Stimulated activated CD4-positive, alpha-beta T cell treated with anti-CD3 and anti-CD28 coated beads, Interleukin-1b, Interleukin-23, amount 100 ng/mL, for 48 hours (primary cell): ENCODE measurements at places on chromosomes 11 and 22.
A peak's percentile ranks its signal among the peaks of the same experiment; 100 is the strongest.

GRCh38 chr22:18042685-18043084 lies 18.3 kb upstream of the MICAL3 start:
- no peak for DNase-seq

DNA sequence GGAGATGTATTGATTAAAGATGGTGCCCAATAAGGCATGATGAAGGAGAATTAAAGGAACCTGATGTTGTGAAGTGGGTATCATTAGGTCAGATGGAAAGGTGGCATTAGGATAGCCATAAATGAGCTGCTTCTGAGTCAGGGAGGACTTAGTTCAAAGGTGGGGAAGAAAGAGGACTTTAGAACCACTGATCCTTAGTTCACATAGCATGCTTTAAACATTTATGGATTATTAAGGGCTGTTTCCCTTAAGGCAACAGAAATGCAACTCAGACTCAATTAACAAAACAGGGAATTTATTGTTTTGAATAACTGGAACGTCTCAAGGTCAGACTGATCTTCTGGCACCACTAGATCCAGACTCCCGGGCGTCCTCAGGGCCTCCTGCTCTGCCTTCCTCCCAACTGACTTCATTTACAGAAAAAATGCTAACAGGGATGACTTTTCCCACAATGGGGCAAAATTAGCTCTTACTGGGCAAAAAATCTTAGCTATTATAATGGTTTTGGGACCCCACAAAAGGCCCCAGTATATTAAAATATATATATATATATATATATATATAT lies 1526.0 kb downstream of the TBC1D22A start:
- DNase-seq: no peak

DNA sequence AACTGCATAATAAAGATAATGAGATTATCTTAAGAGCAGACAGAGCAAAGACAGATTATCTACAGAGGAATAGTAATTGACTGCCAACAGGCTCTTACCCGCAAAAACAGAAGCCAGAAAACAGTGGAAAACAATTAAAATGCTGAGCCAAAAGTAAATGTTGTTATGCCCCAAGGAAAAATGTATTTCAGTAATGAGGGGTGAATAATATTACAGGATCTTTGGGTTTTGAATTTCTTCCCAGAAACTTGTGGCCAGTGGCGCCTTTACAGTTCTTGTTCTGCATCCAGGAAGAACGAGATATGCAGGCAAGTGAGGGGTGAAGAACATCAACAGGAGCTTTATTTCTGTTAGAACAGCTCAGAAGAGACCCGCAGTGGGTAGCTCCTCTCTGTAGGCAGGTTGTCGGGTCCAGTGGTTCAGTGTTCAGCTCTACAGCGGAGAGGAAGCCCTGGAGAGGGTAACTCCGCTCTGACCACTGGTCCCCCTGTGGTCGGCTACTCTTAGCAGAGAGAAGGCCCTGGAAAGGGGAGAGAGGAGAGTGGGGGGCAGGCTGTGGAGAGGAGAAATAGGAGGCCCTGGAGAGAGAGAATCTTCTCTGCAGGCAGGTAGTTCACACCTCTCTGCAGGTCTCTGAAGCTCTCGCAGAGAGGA lies 51.8 kb upstream of the SC5D start:
- DNase-seq: no peak

- DNase-seq: no peak
Observed at GRCh38 chr11:42620796-42621195, 691.0 kb upstream of the API5 start.

- no peak for DNase-seq
Observed at GRCh38 chr11:104771763-104772162, 126.5 kb downstream of the CASP12 start.

- DNase-seq: no peak
Observed at GRCh38 chr22:42682113-42682851, 33.1 kb upstream of the CYB5R3 start.

DNA sequence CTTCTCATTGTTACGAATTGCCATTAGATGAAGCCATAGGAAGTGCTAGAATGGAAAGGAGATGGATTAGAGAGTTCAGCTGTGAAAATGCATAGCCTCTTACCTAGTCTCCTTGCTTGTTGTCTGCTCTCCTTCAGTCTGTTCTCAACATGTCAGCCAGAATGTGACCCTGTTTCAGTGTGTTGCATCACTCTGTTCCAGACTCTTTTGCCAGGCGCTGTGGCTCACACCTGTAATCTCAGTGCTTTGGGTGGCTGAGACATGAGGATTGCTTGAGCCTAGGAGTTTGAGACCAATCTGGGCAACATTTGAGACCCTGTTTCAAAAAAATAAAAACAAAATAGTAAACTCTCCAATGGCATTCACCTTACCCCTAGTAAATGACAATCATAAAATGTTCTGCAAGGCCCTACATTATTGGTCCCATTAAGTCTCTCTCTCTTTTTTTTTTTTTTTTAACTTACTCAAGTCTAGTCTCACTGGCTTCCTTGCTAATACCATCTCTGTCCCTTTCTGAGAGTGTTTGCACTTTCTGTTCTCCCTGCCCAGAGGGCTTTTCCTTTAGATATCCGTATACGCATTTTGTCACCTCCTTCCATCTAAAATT lies 39.4 kb downstream of the CYP2R1 start:
- peak; percentile 4 for DNase-seq
